ENCODE measurements at places on chromosomes 1 and 21. TPM values are rescaled to one million over a fixed set of nuclear protein-coding genes. Genes with fewer than 3 reads are reported as not detected.

Gene OR14K1
- not detected for total RNA-seq

Gene CEP170
- 72.8 TPM for total RNA-seq

Gene OR10J1
- total RNA-seq, result not detected

Gene SRM
- total RNA-seq, result 8.7 TPM

Gene TNFRSF9
- under 0.01 TPM for total RNA-seq

Gene LAMC2
- total RNA-seq, result 1.1 TPM

Gene RGS8
- not detected for total RNA-seq

Gene UTS2
- total RNA-seq, result not detected

Gene NBPF20
- 1.8 TPM for total RNA-seq

Gene CFHR3
- not detected for total RNA-seq

Gene AXDND1
- under 0.01 TPM for total RNA-seq

Gene METTL13
- 17.0 TPM for total RNA-seq

Gene CYB5RL
- 4.2 TPM for total RNA-seq

Gene FAM72C
- total RNA-seq, result 0.20 TPM

Gene MIXL1
- total RNA-seq, result under 0.01 TPM

Gene E2F2
- total RNA-seq, result 0.87 TPM

Gene SPATA17
- total RNA-seq, result not detected

Gene S100A8
- not detected for total RNA-seq

Gene ADCY10
- total RNA-seq, result not detected

Gene GCSAML
- not detected for total RNA-seq
